ENCODE measurements at places on chromosomes 4 and X.

- no peak for DNase-seq
Observed at GRCh38 chr4:120007191-120007871, 59.3 kb downstream of the MAD2L1 start.

DNA sequence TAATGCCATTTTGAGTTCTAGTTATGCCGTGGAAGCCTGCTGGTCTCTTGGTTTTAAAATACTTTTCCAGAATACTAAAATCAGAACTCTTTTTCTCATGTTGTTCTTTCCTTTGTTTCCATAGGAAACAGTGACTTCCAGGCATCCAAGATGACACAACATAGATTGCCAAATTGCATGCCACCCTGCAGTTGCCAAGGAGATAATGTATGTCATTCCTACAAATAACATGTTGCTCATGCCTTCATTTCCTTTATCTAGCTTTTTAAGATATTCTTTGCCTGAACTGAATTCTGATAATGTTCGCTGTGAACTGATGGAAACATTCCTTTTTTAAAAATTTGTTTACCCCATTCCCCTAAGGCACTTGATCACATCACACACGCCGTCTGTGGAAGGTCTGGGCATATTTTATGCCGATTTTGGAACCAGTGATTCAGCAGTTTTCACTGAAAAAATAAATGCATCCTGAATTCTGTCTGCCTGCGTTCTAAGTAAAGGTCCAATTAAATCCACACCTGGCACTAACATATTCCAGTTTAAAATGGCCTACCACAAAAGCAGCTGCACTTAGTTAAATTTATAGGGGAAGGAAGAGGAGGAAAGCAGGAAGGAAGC lies 38.0 kb upstream of the COX7B2 start:
- no peak for DNase-seq

DNA sequence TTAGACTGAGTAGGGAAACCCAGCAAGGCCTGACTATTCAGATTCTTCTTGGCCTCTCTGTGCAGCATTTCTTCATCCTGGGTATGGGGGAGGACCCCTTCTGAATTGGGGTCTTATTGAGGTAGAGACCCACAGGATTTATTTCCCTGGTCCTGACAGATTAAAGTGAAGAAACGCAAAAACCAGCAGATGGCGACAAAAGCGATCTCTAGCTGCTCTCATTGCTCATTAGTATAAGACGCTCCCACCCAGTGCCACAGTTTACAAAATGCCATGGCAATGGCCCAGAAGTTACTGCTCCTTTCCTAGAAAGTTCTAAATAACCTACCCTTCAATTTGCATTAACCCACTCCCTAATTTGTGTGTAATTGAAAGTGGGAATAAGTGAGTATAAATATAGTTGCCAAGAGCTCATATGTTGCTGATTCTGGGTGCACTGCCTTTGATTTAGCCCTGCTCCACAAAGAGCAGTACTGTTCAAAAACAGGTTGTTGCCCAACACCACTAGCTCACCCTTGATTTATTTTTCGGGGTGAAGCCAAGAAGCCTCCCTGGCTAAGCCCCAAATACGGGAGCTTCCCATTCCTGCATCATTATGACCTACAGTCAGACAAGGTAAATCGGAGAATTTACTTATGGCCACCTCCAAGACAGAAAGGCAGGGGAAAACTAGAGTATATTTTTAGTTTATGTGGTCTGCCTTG lies 3.7 kb upstream of the BEX4 start:
- DNase-seq = peak; percentile 10

GRCh38 chr4:175066923-175067627 lies 148.9 kb downstream of the ADAM29 start:
- no peak for DNase-seq

DNA sequence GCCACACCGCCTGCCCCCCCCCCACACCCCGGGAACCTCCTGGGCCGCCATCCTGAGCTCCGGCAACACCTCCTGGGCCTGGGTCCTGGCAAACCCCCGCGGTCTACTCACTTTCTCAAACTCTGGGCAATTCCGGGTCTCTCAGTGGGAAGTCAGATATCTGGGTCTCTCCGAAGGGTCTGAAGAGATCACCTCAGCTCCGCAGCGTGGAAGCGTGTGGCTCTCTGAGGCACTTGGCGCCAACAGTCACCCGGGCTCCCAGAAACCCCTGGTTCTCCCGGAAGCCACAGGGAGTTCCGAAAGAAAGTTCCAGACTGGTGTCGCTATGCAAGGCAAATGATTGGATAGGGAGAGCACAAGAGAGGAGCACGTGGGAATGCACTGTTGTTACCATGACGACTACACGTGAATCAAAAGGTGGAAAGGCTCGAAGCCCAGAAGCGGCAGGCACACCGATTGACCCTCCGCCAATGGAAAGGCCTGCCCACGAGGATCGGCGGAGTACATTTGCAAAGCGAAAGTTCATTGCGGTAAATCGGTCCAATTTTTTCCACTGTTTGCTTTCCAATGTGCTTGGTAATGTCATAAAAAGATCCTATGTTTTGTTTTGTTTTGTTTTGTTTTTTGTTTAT lies at the start of gene PNMA6E:
PNMA6E (minus strand) TSS at position 218 of the 632 bp plus-strand sequence. CDS start 2,501 bp downstream, outside the sequence.
- no peak for DNase-seq

DNA sequence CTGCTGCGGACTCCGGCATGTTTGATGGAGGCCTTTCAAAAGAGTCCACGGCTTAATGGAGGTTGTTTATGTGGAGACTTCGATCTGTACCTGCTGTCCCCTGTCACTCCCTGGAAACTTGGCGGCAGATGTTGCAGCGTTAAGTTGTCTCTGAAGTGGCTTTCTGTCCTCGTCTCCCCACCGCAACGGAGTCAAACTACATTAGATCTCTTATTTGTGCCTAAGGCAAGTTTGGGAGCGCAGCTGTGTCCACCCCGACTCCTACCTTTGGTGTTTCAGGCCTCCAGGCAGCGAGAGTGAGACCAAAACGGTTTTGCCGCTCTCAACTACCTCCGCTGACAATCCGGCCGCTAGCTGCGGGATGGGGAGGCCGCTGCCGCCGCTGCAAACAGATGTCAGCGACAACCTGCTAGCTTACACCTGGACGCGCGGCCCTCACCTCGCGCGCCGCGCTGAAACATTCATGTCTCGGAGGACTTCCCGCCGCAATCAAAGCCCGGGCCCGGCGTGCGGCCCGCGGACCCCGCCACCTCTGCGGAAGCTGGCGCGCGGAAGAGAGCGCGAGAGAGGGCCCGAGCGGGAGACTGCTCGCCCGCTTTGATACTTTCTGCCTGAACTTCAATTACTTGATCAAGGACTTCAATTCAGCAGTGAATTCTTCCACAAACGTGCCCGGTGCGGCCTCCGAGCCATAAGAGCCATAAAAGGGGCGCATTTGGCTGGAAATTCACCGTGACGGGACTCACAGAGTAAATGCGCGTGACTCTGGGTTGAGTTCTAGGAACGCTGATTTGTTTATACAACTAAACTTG lies 108.4 kb downstream of the ANTXR2 start:
- DNase-seq = no peak

DNA sequence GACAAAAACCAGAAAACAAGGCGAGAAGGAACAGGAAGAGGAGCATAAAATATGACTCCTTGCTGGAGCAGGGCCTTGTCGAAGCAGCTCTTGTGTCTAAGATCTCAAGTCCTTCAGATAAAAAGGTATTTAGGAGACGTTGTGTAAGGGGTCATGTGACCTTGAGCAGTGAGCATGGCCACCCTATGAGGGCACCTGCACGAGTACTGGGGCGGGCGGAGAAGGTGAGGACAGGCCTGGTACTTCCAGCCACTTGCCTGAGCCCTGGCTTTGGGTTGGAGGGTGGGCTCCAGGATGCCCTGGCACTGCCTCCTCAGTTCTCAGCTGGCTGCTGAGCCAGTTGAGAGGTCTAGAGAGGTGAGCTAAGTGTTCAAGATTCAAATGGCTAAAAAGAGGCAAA lies 29.9 kb downstream of the NSD2 start:
- no peak for DNase-seq

GRCh38 chr4:1359144-1359501 lies 12.1 kb downstream of the UVSSA start:
- no peak for DNase-seq
